Thoracic aorta (tissue), 2 donors: ENCODE measurements at places on chromosomes 2 and 18.
A peak's percentile ranks its signal among the peaks of the same experiment; 100 is the strongest.

DNA sequence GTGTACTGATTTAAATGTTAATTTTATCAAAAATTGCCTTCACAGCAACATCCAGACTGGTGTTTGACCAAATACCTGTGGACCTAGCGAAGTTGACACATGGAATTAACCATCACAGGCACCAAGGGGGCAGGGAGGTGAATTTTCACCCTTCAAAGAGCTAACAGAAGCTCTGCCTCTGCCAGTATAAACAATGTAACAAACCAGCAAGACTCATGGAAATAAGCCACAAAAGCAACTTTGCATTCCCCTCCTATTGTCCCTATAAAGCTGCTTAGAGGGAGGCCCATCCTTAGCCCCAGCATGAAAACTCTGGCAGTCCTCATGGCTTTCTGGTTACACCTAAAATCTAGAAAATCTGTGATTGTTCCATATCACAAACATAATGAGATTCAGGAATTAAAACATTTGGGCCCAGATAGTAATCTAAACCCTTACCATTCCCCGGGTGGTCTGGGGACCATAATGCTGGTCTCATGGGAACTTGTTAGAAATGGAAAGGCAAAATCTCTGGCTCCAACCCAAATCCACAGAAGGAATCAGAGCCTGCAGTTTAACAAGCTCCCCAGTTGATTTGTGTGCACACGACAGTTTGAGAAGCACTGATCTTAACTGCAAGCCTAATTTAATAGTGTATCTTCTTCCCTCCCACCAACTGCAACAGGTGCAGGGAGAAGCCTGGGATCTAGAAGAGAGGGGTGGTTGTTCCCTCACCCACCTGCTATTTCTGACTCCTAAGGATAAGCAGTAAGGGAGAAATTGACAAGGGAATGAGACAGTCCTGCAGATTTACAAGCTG, 23.1 kb downstream of the SERPINB11 start:
- no peaks in the 10 kb centered on the region for H3K27me3 ChIP-seq
- H3K36me3 ChIP-seq: no peaks in the 10 kb centered on the region

DNA sequence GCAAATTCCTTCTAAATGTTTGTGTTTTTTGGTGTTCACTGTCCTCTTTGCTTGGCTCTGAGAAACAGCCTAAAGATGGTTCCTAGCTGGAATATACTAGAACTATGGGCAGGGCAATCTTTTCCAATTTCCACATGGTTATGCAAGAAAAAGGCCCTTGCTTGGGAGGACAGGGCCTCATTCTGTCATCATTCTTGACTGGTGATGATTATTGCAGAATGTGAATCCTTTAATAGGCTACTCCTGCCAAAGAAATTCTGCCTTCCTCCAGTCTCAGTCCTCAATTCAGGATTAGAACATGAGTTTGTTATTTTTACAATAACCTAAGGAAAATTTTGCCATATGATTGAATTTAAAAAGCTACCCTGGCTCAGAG, 218.7 kb downstream of the HNMT start:
- H3K4me3 ChIP-seq: no peak overlapping the region
- DNase-seq: no peak
- no peaks in the 10 kb centered on the region for H3K27me3 ChIP-seq
- H3K4me1 ChIP-seq: no peaks in the 10 kb centered on the region

GRCh38 chr2:109489296-109489695, 124.5 kb downstream of the SEPTIN10 start:
- H3K36me3 ChIP-seq: peaks cover 5% of the 10 kb centered on the region
- H3K4me3 ChIP-seq: no peak overlapping the region
- no peak for DNase-seq
- H3K27me3 ChIP-seq: no peaks in the 10 kb centered on the region
- H3K27ac ChIP-seq: no peak overlapping the region

DNA sequence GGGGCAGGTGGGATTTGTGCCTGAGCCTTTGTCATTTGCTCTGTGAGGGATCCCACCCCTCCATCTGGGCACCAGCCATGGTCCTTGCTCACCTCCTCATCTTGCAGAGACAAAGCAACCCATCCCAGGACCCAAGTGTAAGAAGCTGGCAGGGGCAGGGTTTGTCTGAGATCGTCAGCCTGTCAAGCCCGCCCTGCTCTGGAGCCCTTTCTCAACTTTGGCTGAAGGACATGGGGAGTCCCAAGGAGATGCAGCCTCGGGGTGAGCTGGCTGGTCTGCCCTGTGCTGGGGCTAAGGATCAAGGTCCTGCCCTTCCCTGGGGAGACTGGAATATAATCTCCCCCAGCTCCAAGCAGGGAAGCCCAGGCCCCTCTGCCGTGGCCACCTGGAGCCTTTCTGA, 86.0 kb downstream of the CAPN13 start:
- DNase-seq: no peak
- no peak overlapping the region for H3K27ac ChIP-seq
- no peak overlapping the region for H3K4me3 ChIP-seq
- no peaks in the 10 kb centered on the region for H3K4me1 ChIP-seq
- no peaks in the 10 kb centered on the region for H3K36me3 ChIP-seq
- H3K27me3 ChIP-seq: no peaks in the 10 kb centered on the region

GRCh38 chr18:63192885-63193349, 126.7 kb downstream of the BCL2 start:
- no peak overlapping the region for H3K27ac ChIP-seq
- no peaks in the 10 kb centered on the region for H3K36me3 ChIP-seq
- H3K27me3 ChIP-seq: no peaks in the 10 kb centered on the region
- no peak overlapping the region for H3K4me3 ChIP-seq
- no peak for DNase-seq

- no peak overlapping the region for H3K4me3 ChIP-seq
- H3K4me1 ChIP-seq: no peaks in the 10 kb centered on the region
- no peaks in the 10 kb centered on the region for H3K27me3 ChIP-seq
- H3K36me3 ChIP-seq: no peaks in the 10 kb centered on the region
These were observed 71.4 kb upstream of the LDLRAD4 start for GRCh38 chr18:13147130-13147529.

- no peak for DNase-seq
- H3K36me3 ChIP-seq: no peaks in the 10 kb centered on the region
- H3K4me1 ChIP-seq: peaks cover 30% of the 10 kb centered on the region
- H3K27ac ChIP-seq: no peak overlapping the region
- no peaks in the 10 kb centered on the region for H3K27me3 ChIP-seq
- no peak overlapping the region for H3K4me3 ChIP-seq
These were observed 64.9 kb downstream of the HS1BP3 start for GRCh38 chr2:20585710-20586594.

GRCh38 chr2:29115797-29116781, 874 bp downstream of the CLIP4 start:
- H3K4me3 ChIP-seq: peak overlapping the region; percentile 83
- H3K27ac ChIP-seq: peak overlapping the region; percentile 68
- peaks cover 17% of the 10 kb centered on the region for H3K4me1 ChIP-seq
- peak; percentile 50 for DNase-seq
- no peaks in the 10 kb centered on the region for H3K36me3 ChIP-seq

DNA sequence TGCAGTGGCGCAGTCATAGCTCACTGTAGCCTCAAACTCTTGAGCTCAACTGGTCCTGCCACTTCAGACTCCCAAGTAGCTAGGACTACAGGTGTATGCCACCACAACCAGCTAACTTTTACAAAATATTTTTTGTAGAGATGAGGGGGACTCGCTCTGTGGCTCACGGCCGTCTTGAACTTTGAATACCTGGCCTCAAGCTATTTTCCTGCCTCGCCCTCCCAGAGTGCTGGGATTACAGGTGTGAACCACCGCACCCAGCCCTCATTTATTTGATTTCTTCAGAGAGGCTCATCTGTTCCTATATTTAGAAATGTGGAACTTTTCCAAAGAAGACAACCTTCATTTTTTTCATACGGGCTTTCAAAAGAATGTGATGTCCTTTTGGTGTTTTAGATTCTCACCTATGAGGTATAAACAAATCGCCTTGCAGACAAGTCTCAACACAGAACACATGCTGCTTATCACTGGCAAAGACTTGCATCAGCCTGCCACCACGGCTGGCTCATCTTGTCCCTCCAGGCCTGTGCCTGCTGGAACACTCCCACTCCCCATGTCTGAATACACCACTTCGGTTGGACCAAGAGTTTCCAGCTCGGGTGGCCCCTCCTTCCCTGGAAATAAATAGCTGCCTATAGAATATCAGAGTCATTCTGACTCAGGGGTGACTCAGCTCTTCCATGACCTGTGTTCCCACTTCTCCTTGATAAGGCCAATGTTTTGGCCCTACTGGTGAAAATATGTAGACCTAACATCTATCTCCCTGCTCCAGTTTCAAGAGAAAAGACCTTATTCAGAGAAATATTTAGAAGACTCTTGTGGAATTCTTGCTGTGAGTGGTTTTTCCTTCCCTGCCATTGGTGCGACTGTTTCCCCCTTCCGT, 202.6 kb downstream of the TGIF1 start:
- no peaks in the 10 kb centered on the region for H3K36me3 ChIP-seq
- peaks cover 15% of the 10 kb centered on the region for H3K4me1 ChIP-seq
- DNase-seq: peak; percentile 32
- H3K27me3 ChIP-seq: no peaks in the 10 kb centered on the region
- peak overlapping the region; percentile 57 for H3K27ac ChIP-seq

DNA sequence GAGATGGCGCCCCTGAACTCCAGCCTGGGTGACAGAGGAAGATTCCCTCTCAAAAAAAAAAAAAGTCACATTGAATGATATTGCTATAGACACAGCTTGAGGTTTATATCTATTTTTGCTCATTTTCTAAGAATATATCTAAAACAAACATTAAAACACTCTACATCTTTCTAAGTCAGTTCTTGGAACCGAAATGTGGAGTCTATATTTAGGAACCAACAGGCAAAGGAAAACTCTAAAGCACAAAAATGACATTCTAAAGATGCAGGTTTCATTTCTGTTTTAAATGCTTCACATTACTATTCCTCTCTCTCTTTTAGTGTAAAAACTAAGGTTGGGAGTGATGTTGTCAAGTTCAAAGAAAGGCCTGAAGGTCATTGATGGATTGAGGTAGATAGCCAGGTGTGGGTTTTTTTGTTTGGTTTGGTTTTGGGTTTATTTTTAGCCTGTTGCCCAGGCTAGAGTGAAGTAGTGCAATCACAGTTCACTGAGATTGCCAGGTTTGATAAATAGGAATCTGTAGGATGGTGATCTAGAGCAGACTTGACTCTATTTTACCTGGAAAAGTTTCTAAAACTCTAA, 194.0 kb upstream of the RBBP8 start:
- H3K4me3 ChIP-seq: no peak overlapping the region
- no peaks in the 10 kb centered on the region for H3K36me3 ChIP-seq
- H3K27ac ChIP-seq: no peak overlapping the region
- no peak for DNase-seq
- H3K27me3 ChIP-seq: no peaks in the 10 kb centered on the region

- H3K27me3 ChIP-seq: no peaks in the 10 kb centered on the region
- H3K4me3 ChIP-seq: no peak overlapping the region
- no peak overlapping the region for H3K27ac ChIP-seq
- H3K36me3 ChIP-seq: no peaks in the 10 kb centered on the region
- DNase-seq: no peak
- H3K4me1 ChIP-seq: peaks cover 16% of the 10 kb centered on the region
These were observed 124.2 kb downstream of the AGAP1 start for GRCh38 chr2:235618039-235618438.

DNA sequence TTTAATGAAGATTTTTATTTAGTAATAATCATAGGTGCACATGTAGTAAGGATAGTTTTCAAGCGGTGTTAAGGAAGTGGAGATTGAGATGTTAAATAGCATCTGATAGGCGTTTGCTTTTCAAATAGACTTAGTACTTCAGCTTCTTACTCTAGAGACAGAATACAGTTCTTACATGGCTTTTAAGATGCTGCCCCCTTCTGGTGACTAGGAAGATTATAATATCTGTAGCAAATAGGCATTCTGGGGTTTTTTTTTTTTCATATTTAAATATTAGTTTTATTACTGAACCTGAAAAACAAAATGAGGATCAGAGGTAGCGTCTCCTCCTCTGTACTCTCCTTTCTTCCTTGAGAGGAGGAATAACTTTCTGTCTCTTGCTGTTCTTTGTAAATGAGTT, 100.2 kb downstream of the AGAP1 start:
- peaks cover 2% of the 10 kb centered on the region for H3K4me1 ChIP-seq
- no peaks in the 10 kb centered on the region for H3K36me3 ChIP-seq
- H3K27ac ChIP-seq: no peak overlapping the region

- H3K4me1 ChIP-seq: no peaks in the 10 kb centered on the region
- H3K4me3 ChIP-seq: no peak overlapping the region
- no peak for DNase-seq
- H3K27me3 ChIP-seq: no peaks in the 10 kb centered on the region
These were observed 436.2 kb downstream of the SUCLG1 start for GRCh38 chr2:84022810-84023431.

GRCh38 chr18:33557706-33558105, 20.3 kb upstream of the ASXL3 start:
- H3K27ac ChIP-seq: no peak overlapping the region
- no peak for DNase-seq
- H3K27me3 ChIP-seq: no peaks in the 10 kb centered on the region
- H3K4me3 ChIP-seq: no peak overlapping the region

GRCh38 chr2:85799215-85799956, 45.6 kb downstream of the ATOH8 start:
- no peak overlapping the region for H3K4me3 ChIP-seq
- no peaks in the 10 kb centered on the region for H3K27me3 ChIP-seq
- DNase-seq: no peak
- H3K4me1 ChIP-seq: peaks cover 41% of the 10 kb centered on the region
- peaks cover 4% of the 10 kb centered on the region for H3K36me3 ChIP-seq

DNA sequence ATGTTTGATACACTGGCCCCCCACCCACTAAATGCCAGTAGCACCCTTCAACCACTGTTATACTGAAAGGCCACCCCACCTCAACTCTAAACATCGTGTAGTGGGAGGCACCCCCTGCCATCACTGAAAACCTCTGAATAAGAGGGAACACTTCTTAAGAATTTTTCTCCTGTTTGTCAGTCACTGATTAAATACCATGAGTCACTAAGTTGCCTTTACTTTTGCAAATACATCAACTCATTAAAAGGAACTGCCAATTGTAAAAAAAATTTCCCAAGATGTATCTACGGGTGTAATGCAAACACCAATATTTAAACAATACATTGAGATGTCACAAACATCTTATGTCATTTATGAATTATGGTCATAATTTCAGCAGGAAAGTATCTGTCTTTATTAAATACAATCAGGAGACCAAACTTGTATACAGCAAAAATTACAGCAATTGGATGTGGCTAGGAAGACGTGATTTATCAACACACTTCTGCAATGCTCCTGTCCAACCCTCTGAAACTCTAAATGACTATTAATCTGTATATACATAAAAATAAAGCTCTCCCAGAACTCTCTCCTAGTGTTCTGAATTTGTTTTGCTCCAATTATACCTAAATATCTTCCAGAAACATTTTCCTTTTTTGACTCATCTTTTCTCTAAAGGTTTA, 144.1 kb upstream of the STK17B start:
- H3K27me3 ChIP-seq: no peaks in the 10 kb centered on the region
- H3K4me1 ChIP-seq: peaks cover 7% of the 10 kb centered on the region
- no peak for DNase-seq
- no peak overlapping the region for H3K4me3 ChIP-seq
- no peaks in the 10 kb centered on the region for H3K36me3 ChIP-seq
- H3K27ac ChIP-seq: no peak overlapping the region
